ENCODE measurements at places on chromosomes 4 and X. TPM values are rescaled to one million over a fixed set of nuclear protein-coding genes. Genes with fewer than 3 reads are reported as not detected.

- DNase-seq: no peak
Measured at GRCh38 chr4:155434904-155435303, 58.1 kb upstream of the MAP9 start.

The ZDHHC15 gene
- 0.46 TPM for total RNA-seq

DNA sequence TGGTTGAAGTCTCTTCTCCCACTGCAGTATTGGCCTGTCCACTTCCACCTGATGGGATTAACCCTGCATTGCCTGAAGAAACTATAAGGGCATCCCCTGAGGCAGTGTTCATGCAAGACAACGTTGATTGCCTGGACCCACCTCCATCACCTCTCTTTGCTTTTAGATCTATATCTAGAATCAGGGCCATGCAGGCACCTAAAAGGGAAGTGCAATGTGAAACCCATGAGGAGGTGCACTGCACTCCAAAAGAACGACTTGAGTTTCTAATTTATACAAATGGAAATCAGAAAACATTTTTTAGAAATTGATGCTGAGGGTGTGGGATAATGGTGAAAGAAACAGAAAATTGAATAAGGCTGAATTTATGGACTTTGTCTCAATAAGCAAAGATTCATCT is 694.4 kb downstream of the TRAM1L1 start:
- DNase-seq: no peak

The HERC3 gene
- 24.6 TPM for total RNA-seq

- DNase-seq: no peak
Measured at GRCh38 chrX:40168480-40169011, 70.8 kb upstream of the BCOR start.

The SPIN2A gene
- 0.24 TPM for total RNA-seq

The FSTL5 gene
- not detected for total RNA-seq

DNA sequence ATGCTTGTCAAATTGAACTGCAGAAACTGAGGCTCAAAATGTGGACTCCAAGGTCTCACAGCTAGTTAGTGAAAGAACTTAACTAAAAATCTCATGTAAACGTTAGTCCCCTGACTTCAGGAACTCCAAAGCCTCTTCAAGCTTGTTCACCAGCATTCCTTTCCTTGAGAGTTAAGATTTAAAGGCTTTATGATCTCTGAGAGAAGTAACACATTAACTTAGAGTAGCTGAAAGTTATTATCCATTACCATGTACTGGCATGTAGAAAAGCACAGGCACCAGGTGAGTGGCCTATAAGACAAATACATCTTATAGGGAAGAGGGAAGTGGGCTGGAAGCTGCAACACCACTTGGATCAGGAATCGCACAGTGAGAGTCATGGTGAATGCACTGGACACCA is 15.3 kb downstream of the PARM1 start:
- DNase-seq: no peak

The GPRIN3 gene
- total RNA-seq: 3.0 TPM

GRCh38 chrX:149937871-149938426 is 342 bp downstream of the EOLA2 start:
- peak; percentile 25 for DNase-seq

The RS1 gene
- not detected for total RNA-seq

- DNase-seq: no peak
Measured at GRCh38 chr4:73211968-73212367, 46.6 kb downstream of the ANKRD17 start.

The GATA1 gene
- total RNA-seq: not detected

The MAGEB4 gene
- total RNA-seq: not detected

The SYN1 gene
- total RNA-seq: 1.8 TPM

GRCh38 chr4:165359506-165359905 is 19.3 kb upstream of the CPE start:
- DNase-seq: no peak

- DNase-seq: no peak
Measured at GRCh38 chr4:86481440-86481839, 112.7 kb upstream of the PTPN13 start.

GRCh38 chrX:34848281-34848680 is 94.3 kb upstream of the FAM47B start:
- no peak for DNase-seq

DNA sequence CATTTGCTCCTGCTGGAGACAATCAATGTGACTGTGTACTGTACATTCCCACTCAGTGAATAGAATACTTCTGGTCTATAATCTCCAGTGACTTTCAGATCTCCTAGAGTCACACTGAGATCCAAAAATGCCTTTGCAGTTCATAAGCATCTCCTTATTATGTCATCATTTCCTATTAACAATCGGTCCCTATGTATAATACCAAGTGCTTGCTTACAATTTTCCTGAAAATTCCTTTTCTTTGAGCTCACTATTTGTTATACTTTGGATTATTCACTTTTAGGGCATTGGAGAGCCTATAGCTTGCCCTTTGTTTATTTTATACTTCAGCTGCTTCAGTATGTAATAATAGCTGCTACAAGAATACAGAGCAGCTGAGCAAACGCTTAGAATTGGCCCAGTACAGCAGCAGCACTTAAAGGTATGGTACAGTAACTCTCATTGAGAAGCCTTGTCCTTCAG is 313.0 kb downstream of the DCTD start:
- DNase-seq: no peak

DNA sequence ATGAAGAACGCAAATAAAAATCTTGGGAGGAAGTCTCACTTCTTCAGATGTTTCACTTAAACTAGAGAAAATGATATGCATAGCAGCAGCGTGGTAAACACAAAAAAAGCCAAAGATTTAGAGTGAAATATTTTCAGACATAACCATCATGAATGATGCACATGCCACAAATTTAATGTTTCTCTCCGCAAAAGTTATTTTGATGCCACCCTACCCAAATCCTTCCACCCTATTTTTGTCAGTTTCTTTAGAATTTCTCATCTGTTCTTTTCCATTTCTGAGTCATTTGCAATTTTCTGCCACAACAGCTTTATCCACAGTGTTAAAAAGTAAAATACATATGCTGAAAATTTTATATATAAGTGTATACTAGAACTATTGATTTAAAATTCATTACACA is 1663.7 kb upstream of the ADGRL3 start:
- no peak for DNase-seq

The PDGFC gene
- total RNA-seq: 4.2 TPM

DNA sequence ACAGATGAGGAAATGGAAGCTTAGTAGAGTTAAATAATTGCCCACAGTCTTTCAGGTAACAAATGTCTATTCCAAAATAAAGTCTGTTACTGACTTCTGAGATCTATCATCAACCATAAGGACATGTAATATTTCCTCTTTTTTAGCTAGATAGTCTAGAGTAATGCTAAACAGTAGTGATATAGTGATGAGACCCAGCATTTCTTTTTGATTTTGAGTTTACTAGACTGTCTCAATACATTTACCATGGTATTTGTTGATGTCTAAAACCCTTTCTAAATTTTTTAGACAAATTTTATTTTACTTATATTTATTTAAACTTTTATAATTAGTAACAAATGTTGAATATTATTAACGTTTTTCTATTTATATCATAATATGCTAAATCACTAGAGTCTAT is 465.1 kb upstream of the SLIT2 start:
- DNase-seq: no peak

The ETNPPL gene
- total RNA-seq: 0.28 TPM

- DNase-seq: no peak
Measured at GRCh38 chr4:179867300-179867878, 2375.8 kb upstream of the TENM3 start.

DNA sequence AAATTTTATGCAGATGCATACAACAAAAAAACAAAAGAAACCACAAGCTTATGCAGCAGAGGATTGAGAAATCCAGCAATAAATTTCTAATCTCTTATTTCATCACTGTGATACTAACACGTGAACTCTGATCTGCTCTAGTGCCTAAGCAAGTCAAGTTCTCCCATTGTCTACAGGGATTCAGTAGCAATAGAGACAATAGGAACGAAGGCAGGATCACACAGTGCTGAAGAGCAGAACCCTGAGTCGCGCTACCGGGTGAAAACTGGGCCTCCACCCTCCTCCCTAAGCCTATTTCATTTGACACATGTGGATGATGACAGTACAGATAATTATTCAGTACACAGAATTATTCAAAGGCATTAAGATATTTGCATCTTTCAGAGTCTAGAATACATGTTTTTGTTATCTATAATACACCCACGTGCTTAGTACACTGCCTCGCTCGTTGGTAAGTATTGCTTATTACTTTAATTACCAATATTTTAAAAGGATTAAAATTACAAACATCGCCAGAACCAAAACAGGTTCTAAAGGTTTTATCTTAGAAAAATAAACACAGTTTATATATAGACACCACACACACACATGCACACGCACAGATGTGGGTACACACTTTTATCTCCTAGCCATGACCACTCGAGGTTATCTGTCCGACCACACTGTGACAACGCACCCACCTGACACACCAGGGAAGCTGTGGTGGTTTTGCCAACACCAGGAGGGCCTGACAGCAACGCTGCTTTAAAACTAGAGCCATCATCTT is 60.1 kb downstream of the RFC1 start:
- DNase-seq: no peak

- peak; percentile 69 for DNase-seq
Measured at GRCh38 chrX:130108647-130109428, 1.5 kb downstream of the ELF4 start.

The GUCY2F gene
- total RNA-seq: not detected

DNA sequence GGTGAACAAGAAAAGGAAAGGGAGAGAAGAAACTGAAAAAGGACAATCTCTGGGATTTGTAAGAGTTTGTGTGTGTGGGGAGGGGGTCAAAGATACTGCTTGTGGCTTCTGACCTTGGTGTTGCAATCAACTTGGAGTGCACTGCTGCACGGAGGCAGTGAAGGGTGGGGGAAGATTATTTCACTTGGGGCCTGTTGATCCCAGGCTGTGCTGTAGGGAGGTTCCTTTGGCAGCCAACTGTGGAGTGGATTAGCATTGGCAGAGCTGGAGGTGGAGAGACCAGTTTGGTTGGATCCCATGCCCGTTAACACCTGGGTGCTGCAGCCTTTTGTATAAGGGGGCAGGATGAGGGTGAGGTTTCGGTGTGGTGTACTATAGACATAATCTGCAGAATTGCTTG is 38.2 kb downstream of the AFF1 start:
- DNase-seq: peak; percentile 54

- DNase-seq: no peak
Measured at GRCh38 chr4:187477224-187477623, 518.3 kb upstream of the ZFP42 start.

The LRP2BP gene
- 0.80 TPM for total RNA-seq

GRCh38 chr4:181224852-181225251 is 1018.4 kb upstream of the TENM3 start:
- no peak for DNase-seq

GRCh38 chrX:40433160-40433559 is 147.6 kb upstream of the ATP6AP2 start:
- no peak for DNase-seq

GRCh38 chr4:184310171-184310567 is 92.5 kb upstream of the ENPP6 start:
- peak; percentile 48 for DNase-seq

The TMPRSS11D gene
- total RNA-seq: not detected

DNA sequence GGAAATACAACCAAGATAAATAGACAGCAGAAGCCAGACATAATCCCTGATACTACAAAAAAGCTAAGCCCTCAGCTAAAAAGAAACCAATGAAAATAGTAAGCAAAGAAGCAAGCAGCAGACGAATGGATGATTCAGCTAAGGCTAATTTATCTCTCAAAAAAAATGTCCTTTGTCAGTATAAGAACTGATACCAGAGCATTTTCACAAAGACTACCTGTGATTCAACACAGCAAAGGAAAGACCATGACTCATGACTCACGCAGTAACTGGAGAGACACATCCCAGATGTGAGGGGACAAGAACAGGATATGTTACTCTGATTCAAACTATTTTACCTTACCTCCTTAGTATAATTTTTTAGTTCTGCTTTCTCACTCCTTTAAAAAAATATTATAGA is 22.7 kb upstream of the TMPRSS11F start:
- DNase-seq: no peak

DNA sequence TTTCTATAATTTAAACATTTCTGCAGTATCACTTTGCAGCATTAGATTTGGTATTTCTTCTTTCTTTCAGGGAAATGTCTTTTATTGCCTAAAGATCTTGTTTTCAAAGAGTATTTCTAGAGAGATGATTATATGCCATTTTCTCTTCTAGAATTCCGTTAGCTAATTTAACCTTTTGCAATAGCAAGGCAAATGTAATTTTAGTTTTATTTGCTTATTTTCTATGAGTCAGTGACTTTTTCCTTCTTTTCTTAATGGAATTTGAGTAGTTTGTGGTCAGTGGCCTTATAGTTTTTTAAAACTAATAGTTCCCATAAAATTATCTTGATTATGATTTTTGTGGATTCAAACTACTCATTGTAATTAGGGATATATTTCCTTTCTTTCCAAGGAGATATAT is 72.2 kb downstream of the CCKAR start:
- DNase-seq: no peak
